Lung microvascular endothelial cell (primary cell): ENCODE measurements at places on chromosomes 4 and X. TPM values are rescaled to one million over a fixed set of nuclear protein-coding genes. Genes with fewer than 3 reads are reported as not detected.
A peak's percentile ranks its signal among the peaks of the same experiment; 100 is the strongest.

GRCh38 chr4:8468746-8469535 is 28.4 kb downstream of the TRMT44 start:
- peak; percentile 61 for DNase-seq

DNA sequence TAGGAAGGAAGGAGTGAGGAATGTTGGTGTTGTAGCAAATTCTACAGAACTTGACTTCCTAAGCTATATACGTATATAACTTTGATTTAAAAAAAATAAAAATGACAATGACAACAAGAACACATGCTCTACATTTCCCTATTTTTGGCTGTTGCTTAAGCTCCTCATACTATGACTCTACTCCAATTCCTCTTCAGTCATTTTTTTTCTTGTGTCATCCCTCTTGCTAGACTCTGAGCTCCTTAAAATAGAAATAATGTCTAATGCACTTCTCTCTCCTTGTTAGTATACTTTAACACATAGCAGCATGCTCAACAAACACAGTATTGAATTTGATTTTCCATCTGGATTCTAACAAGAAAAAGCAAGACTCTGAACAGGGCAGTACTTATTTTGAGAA is 144.0 kb downstream of the HDX start:
- no peak for DNase-seq

DNA sequence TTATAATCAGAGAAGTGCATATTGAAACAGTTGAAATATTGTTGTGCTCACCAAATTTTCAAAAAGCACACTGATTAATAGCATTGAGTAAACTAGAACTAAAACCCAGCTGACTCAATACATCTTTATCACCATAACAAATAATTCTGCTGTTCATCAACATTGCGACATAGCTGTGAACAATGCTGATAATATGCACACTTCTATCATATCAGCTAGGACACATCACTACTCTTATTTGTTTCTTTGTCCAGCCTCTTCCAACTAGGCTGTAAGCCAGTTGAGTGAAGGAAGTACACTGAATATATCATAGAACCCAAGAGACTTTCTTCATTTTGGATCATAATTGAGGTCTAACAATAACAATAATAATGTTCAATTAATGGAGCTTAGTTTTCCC is 349.7 kb downstream of the IQCM start:
- no peak for DNase-seq

DNA sequence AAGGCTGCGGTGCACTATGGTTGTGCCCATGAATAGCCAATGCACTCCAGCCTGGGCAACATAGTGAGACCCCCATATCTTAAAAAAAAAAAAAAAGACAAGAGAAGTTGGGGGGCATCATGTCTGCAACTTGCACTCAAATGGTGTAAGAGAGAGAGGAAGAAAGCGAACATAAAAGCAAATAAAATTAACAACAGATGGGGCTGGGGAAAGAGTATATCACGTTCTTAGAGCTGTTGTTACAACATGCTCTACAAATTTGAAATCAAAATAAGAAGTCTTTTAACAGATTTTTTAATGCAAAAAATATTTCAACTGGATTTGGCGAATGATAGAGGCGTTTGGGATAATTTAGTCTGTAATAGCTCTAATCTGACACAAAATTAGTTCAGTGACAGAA is 144.9 kb downstream of the FNIP2 start:
- DNase-seq = no peak

DNA sequence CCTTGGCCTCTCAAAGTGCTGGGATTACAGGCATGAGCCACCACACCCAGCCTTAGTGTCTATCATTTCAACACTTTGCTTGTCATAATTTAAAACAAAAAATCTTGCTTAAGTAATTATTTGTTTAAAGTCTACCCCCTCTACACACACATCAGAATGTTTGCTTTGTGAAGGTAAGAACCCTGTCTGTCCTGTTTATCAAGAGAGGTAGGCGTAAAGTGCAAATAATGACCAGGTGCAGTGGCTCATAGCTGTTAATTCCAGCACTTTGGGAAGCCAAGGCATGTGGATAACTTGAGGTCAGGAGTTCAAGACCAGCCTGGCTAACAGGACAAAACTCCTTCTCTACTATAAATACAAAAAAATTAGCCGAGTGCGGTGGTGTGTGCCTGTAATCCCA is 326.7 kb upstream of the CLNK start:
- DNase-seq = no peak

The XKRX gene
- total RNA-seq = under 0.01 TPM in 2 replicates

The ARHGAP6 gene
- total RNA-seq = under 0.01 and 0.22 TPM in 2 replicates

The TMPRSS11A gene
- not detected in 2 replicates for total RNA-seq

The RBM46 gene
- 0.22 TPM in 1 of 2 replicates, not detected in the other for total RNA-seq

The TMEM255A gene
- total RNA-seq = not detected in 2 replicates

The ENOX2 gene
- total RNA-seq = 6.3 and 8.3 TPM in 2 replicates

DNA sequence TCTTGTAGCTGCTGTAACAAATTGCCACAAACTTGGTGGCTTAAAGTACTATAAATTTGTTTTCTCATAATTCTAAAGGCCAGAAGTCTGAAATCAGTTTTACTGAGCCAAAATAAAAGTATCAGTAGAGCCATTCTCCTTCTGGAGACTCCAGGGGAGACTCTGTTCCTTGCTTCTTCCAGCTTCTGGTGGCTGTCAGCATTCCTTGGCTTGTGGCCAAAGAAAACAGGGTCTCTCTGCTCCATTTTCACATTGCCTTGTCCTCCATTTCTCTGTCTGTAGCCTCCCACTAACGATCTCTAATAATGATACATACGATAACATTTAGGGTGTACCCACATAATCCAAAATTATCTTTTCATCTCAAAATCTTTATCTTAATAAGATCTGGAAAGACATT is 200.4 kb downstream of the MAB21L2 start:
- peak; percentile 58 for DNase-seq

DNA sequence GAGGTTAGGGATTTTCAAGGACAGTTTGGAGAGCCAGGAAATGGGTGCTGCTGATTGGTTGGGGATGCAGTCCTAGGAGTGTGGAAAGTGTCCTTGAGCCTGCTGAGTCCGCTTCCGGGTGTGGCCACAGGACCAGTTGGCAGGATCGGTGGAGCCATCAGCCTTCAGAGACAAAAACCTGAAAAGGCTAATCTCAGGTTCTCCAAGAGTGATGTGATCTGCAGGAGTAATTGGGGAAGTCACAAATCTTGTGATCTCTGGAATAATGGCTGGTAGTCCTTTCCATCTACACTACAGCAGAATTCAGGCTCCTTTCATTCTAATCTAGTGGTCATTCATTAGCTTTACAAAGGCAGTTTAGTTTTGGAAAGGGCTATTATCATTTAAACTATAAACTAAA is 55.9 kb upstream of the BMP2K start:
- DNase-seq = no peak

DNA sequence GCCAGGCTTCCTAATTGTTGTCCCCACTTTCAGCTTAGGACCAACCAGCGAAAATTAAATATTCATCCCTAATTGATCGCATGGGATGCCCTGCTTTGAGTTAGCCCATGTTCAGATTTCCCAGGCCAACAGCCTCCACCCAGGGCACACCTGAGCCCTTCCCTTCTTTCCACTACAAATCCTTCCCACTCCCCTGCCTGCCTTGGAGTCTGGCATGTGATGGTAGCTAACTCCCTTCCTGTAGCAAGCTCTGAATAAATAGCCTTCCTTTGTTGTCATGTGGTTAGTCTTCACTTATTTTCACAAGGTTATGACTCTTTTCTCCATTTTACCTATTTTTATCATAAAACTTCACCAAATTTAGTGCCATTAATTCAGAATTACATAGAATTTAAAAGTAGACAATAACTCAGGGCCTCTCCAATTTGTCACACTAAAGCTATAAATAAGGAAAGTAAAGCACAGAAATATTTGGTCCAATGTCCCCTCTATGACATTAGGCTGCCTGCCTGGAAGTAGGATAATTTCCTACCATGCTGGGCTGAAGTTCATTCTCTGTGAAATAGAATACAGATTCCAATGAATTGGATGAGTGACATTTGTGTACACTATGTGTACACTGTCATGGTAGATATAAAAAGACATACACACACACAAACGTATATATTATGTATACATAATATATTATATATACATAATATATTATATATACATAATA is 166.4 kb upstream of the CPEB2 start:
- DNase-seq = no peak

DNA sequence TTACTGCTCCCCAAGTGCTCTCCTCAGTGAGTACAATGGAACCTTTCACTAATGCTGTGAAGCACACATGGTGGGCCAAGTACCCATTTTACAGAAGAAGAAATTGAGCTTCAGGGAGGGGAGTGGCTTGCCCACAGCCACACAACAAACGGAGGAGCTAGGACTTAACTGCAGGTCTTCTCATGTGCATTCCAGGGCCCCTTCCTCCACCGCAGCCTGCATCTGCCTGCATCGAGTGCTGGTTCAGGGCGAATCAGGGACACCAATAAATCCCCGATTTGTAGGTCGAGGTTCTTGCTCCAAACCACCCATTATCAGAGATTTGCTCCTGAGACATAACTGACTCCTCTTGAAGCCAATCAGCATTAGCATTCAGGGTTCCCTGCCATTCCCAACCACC is 100.9 kb downstream of the MAMLD1 start:
- no peak for DNase-seq

- DNase-seq = peak; percentile 36
Observed at GRCh38 chr4:48944252-48944651, 37.7 kb upstream of the OCIAD2 start.

The SPANXN1 gene
- not detected in 2 replicates for total RNA-seq

GRCh38 chr4:125727931-125728330 is 413.2 kb downstream of the FAT4 start:
- DNase-seq = no peak

The PAGE5 gene
- total RNA-seq = not detected in 2 replicates

The NEUROG2 gene
- not detected in 2 replicates for total RNA-seq

- no peak for DNase-seq
Observed at GRCh38 chrX:13050151-13050550, 5.7 kb upstream of the FAM9C start.

DNA sequence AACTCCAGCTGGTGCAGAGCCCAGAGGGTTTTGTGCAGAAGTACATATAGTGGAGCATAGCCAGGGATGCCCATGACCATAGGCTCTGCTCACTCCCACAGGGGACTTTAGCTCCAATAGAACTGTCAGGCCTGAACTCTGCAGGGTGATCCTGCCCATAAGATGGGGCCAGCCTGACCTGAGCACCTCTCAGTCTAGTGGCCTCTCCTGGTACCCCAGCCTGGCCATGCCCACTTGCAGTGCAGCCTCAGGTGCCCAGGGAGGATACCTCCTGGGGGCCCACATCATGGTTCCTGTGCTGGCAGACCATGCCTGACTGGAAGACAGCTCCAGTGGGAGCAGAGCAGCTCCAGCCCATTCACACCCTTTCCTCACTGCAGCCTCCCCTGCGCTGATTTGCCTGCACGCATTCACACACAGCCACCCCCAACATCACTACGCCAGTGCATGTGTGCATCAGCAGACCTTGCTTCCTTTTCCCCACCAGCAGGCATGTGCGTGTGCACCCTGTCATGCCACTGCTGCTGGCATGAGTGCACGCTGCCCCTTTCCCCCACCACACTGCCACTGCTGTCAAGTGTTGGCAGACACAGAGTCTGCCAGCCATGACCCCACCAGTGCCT is 53.0 kb upstream of the MMAA start:
- DNase-seq = no peak

- DNase-seq = no peak
Observed at GRCh38 chr4:48853604-48854394, 22.9 kb downstream of the OCIAD1 start.

DNA sequence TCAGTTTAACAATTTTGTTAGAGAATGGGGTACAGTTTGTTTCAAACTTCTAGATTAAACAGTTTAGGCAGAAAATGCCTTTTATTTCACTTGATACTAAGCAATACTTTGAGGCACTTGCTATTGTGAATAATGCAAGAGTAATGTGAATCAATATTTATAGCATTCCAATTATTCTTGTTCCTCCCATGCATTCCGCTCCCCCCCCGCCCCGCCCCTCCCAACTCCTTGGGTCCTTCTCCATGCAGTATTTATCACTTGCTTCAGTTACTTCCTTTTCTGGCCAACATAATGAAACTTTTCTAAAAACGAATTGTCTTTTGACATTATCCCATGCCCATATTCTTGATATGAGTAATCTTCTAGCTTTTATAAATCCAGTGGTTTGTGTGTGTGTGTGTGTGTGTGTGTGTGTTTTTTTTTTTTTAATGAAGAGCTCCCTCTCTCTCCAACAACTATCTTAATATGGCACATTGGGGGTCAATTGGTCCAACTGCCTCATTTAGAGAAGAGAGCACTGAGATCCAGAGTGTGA is 1.6 kb downstream of the BANK1 start:
- no peak for DNase-seq

DNA sequence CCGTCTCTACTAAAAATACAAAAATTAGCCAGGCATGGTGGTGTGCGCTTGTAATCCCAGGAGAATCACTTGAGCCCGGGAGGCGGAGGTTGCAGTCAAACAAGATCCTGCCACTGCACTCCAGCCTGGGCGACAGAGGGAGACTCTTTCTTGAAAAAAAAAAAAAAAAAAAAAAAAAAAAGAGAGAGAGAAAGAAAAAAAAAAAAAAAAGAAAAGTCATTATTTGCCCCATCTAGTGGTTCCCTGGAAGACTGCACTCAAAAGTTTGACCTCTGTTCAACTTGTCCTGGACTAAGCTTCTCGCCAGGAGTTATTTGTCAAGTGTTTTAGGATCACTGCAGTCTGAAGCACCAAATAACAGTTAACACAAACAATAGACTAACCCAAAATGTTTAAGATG is 45.3 kb upstream of the KCTD8 start:
- peak; percentile 39 for DNase-seq

- no peak for DNase-seq
Observed at GRCh38 chrX:144006811-144007210, 122.9 kb downstream of the UBE2NL start.

The CENPE gene
- total RNA-seq = 1.8 and 10.2 TPM in 2 replicates

The MUC7 gene
- total RNA-seq = not detected in 2 replicates

GRCh38 chrX:20547611-20548051 is 280.9 kb upstream of the RPS6KA3 start:
- peak; percentile 5 for DNase-seq

The POU4F2 gene
- not detected in 2 replicates for total RNA-seq

The SYNPO2 gene
- 0.20 and 0.22 TPM in 2 replicates for total RNA-seq

GRCh38 chrX:153226344-153227185 is 47.5 kb downstream of the MAGEA1 start:
- DNase-seq = no peak

The NUDT11 gene
- 0.60 and 1.5 TPM in 2 replicates for total RNA-seq

DNA sequence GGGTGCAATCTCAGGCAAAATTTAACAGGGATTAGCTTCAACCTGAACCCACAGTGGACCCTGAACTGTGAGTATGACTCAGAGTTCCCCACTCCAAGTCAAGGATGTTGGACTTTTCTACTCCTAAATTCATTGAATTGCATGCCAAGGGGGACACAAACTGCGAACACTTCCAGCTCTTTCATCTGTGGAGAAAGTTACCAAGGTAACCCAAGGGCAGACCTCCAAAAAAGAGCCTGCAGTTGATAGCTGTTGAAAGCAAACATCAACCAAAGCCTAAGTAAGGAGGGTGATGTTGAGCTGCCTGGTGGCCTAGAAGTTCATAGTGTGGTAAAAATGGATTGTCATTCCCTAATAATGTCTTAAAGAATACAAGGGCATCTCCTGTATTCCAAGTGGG is 1242.9 kb downstream of the C4orf33 start:
- no peak for DNase-seq

GRCh38 chrX:96729053-96729452 is 44.4 kb downstream of the DIAPH2 start:
- DNase-seq = peak; percentile 25
